Cardiac muscle cell (in vitro differentiated cells and primary cell): ENCODE measurements at places on chromosomes 5 and 9. TPM values are rescaled to one million over a fixed set of nuclear protein-coding genes. Genes with fewer than 3 reads are reported as not detected.

DNA sequence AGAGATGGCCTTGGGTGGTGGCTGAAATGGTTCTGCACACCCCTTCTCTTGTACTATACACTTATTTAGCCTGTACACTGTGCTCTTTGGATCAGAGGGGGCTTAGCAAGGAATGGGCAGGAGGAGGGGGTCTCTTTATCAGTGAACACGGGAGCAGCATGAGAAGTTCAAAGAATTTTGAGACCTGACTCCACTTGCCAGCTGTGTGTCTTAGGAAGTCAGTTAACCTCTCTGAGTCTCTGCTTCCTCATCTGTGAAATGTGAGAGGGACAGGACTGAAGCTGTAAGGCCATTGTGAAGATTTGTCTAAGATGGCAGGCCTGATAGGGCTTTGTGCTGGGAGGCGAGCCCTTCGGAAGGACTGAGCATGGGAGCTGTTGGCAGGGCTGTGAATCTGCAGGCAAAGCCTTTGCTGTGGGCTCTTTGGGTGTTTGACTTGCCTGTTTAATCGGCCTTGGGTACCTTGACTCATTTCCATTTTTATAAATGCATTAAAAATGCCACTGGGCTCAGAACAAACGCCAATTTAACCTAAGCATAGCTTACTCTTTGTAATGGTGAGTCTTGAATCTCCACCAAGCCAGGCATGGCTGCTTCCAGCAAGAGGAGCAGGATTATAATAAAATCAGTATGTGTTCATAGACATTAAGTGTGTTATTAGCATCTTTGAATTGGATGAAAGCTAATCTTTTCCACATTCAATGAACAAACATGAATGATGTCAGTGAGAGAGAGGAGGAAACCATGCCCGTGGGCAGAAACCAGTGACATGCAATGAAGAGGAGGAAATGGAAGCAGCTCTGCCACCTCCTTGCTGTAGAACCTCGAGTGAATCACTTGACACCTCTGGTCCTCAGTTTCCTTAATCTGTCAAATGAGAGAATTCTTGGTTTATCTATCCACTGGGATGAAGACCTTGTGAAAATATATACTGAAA lies 89.4 kb downstream of the MACROH2A1 start:
- H3K27ac ChIP-seq, result no peak overlapping the region
- no peak for DNase-seq
- no peaks in the 10 kb centered on the region for H3K4me1 ChIP-seq
- H3K36me3 ChIP-seq, result no peaks in the 10 kb centered on the region

PCDHGB2 gene
- 1.0 and 2.8 TPM in 2 replicates for polyA plus RNA-seq

- no peaks in the 10 kb centered on the region for H3K36me3 ChIP-seq
- no peaks in the 10 kb centered on the region for H3K27me3 ChIP-seq
- no peak for DNase-seq
- peaks cover 32% of the 10 kb centered on the region for H3K4me1 ChIP-seq
- H3K4me3 ChIP-seq, result no peak overlapping the region
- no peak overlapping the region for H3K27ac ChIP-seq
Observed at GRCh38 chr9:131668057-131668438, 71.8 kb downstream of the RAPGEF1 start.

SLCO6A1 gene
- polyA plus RNA-seq, result 0.32 TPM in 1 of 2 replicates, not detected in the other

DNA sequence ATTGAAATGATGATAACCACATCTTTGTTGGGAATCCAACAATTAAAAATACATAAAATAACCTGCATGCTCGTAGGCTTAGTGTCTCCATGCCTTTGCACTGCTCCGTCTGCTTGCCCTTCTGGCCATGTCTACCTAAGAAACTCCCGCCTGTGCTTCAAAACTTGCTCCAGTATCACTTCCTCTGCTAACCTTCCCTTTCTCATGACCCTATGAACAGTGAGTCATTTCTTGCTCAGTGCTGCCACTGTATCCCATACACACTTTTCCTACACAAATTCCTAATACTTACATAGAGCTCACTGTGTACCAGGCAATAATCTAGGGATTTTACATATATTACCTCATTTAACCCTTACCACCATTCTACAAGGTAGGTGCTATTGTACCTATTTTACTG lies 33.5 kb downstream of the TMEM245 start:
- no peaks in the 10 kb centered on the region for H3K27me3 ChIP-seq
- H3K36me3 ChIP-seq, result peaks cover 28% of the 10 kb centered on the region
- no peak overlapping the region for H3K4me3 ChIP-seq
- H3K27ac ChIP-seq, result no peak overlapping the region

DNA sequence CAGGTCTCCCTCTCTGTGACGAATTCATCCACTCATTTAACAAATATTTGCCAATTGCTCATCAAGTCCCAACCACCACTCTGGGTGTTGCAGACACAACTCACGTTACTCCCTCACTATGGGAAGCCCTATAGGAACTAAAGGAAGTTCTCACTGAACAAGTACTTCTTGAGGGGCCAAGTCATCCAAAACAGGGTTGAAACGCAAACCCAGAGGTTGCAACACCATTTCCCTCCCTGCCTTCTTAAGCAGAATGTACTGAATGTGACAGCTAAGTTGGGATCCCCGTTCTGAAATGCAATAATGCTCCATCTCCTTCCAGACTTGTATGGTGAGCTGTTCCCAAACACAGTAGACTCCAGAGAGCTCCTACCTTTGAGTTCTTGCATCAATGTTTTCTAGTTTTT lies 34.3 kb downstream of the EPB41L4B start:
- H3K36me3 ChIP-seq, result no peaks in the 10 kb centered on the region
- H3K27ac ChIP-seq, result peak overlapping the region; percentile 27
- peaks cover 5% of the 10 kb centered on the region for H3K4me1 ChIP-seq
- H3K27me3 ChIP-seq, result no peaks in the 10 kb centered on the region

DNA sequence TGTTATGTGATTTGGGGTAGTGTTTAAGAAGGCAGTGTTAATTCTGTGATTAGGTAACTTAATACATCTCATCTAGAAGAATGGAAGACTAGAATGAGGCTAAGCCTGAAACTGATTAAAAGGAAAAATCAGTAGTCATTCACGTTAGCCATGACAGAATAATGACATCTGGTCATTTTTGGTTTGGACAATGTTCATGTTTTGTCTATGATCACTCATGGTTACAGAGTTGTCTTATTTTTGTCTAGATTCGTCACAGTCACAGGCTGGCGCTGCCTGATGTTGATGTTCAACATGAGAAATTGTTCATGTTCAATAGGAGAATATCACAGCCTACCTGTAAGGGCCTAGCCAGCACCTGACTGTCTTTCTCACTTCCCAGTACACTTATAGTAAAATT lies 9.5 kb upstream of the DOCK2 start:
- no peak overlapping the region for H3K27ac ChIP-seq
- no peaks in the 10 kb centered on the region for H3K4me1 ChIP-seq
- no peaks in the 10 kb centered on the region for H3K36me3 ChIP-seq
- H3K4me3 ChIP-seq, result no peak overlapping the region

DNA sequence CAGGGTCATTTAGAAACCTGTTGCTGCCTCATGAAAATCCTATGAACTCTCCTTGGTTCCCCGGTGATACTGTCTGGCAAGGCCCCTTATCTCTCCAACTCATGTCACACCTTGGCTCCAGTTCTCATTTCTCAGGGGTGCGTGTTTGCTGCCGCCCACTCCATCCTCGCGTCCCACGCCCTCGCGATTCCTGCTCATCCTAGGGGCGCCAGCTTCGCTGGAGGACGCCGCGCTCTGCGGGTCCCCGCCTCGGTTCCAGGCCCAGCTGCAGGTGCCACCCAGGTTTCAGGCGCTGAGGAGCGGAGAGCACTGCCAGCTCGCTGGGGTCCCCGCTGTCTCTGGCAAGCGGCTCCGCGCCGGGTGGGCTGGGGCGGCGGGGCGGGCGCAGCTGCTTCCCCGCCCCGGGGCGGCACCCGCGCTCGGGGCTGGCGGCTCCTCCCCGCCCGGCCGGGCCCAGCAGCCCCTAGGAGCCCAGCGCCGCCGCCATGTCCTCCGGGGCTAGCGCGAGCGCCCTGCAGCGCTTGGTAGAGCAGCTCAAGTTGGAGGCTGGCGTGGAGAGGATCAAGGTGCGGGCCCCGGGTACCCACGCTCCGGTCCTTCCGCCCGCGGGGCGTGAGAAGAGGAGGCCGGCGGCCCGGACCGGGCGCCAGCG lies at the start of gene GNG10:
Gene GNG10 (plus strand): TSS at position 456 of the 652 bp plus-strand sequence. CDS start 30 bp downstream, at position 486.
- peak within 1 kb of the TSS; percentile 85 for H3K4me3 ChIP-seq
- peaks cover 6% of the 10 kb centered on the region for H3K4me1 ChIP-seq
- H3K27me3 ChIP-seq, result no peaks in the 10 kb centered on the region
- DNase-seq, result peak; percentile 69
- H3K27ac ChIP-seq, result peak within 1 kb of the TSS; percentile 80

GRCh38 chr9:36903541-36904435 lies 130.3 kb downstream of the PAX5 start:
- H3K4me1 ChIP-seq, result no peaks in the 10 kb centered on the region
- H3K27me3 ChIP-seq, result peaks cover 96% of the 10 kb centered on the region
- no peaks in the 10 kb centered on the region for H3K36me3 ChIP-seq
- H3K4me3 ChIP-seq, result no peak overlapping the region
- H3K27ac ChIP-seq, result no peak overlapping the region
- peak; percentile 94 for DNase-seq

PIP5K1B gene
- 2.0 and 3.2 TPM in 2 replicates for polyA plus RNA-seq
